ENCODE measurements at places on chromosomes 1 and 21.

DNA sequence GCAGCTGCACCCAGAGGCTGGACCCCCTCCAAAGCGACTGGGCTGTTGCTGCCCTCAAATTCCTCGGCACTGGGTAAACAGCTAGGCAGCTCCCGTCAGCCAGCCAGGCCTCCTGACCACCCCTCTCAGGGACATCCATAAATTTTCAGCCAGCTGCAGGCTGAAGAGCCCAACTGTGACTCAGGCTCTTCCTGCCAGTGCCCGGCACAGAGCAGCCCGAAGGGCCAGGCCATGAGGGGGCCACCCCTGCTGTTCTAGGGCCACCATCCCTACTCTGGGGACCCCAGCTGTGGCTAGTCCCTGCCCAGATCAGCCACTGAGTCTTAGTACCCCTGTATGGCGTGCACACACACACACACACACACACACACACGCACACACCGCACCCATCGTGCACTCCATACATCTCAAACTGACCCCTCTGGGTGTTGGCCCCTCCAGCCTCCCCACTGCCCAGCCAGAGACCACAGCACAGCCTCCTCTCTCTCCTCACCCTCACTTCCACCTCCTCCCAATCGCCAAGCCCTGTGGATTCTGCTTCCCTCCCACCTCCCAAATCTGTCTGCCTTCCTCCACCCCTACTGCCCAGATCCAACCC, 6.2 kb upstream of the LAPTM5 start:
- no peak for DNase-seq

GRCh38 chr1:53892911-53893310, 1.1 kb upstream of the DIO1 start:
- no peak for DNase-seq

DNA sequence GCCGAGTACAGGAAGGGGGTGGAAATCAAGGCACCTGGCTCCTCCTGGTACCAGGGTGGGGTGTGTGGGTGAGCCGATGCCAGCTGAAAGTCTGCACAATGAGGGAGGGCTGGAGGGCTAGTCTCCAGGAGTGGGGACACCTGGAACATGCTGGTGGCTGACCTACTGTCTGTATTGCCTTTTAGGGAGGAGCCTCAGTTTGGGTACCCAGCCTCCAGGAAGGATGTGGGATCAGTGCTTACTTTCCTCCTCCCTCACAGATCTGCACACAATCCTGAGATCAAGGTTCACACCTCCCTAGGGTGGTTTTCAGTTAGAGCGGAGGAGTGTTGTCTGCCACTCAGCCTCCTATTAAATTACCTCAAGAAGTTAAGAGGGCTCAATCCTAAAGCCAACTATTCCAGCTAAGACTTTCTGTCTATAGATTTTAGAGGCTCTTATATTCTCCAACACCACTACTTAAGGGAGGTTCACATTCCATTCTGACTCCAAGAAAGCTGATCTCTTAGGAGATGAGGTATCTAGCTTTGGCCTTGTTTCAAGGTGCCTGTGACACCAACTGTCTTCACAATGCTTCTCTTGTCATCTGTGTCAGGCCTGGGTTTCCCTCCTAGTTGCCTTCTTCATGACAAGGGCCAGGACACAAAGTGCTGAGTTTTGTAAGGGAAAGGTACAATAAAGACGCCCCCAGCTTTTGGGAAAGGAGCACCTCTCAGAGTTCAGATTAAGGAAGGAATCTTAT, 15.7 kb downstream of the SSR2 start:
- no peak for DNase-seq

GRCh38 chr1:208476846-208477170, 232.6 kb upstream of the PLXNA2 start:
- DNase-seq, result no peak

- no peak for DNase-seq
Observed at GRCh38 chr1:184062640-184063286, 11.2 kb downstream of the TSEN15 start.

- DNase-seq, result no peak
Observed at GRCh38 chr1:29325675-29326074, 89.4 kb downstream of the PTPRU start.

All from RKO (cell line).